ENCODE measurements at places on chromosomes 3 and 15. TPM values are rescaled to one million over a fixed set of nuclear protein-coding genes. Genes with fewer than 3 reads are reported as not detected.

Gene HEG1
- total RNA-seq, result 32.7 TPM

DNA sequence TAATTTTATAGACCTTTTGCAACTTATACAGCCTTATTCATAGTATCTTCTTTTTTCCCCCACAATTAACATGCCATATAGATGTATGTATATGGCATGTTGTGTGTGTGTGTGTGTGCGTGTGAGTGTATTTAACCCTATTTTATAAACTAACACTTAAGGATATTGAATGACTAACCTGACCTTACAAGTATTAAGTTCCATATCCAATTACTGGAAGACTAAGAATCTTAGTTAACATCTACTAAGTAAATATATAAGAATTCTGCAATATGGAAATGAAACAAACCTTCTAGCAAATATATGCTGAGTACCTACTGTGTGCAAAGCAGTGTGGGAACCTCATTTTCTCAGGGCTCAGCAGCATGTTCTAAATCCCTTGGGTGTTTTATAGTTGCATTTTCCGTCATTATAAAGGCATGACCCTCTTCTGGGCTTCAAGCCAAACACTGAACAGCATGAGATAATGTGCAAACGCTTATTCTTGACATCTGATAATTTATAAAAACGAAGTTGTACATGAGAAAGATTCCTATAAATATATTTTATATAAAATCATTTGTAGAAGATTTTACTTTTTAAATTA, 105.5 kb downstream of the NLGN1 start:
- peaks cover 7% of the 10 kb centered on the region for H3K4me1 ChIP-seq
- H3K27me3 ChIP-seq, result no peaks in the 10 kb centered on the region
- H3K36me3 ChIP-seq, result no peaks in the 10 kb centered on the region
- H3K27ac ChIP-seq, result no peak overlapping the region
- DNase-seq, result no peak

Gene TMCO5A
- total RNA-seq, result not detected

DNA sequence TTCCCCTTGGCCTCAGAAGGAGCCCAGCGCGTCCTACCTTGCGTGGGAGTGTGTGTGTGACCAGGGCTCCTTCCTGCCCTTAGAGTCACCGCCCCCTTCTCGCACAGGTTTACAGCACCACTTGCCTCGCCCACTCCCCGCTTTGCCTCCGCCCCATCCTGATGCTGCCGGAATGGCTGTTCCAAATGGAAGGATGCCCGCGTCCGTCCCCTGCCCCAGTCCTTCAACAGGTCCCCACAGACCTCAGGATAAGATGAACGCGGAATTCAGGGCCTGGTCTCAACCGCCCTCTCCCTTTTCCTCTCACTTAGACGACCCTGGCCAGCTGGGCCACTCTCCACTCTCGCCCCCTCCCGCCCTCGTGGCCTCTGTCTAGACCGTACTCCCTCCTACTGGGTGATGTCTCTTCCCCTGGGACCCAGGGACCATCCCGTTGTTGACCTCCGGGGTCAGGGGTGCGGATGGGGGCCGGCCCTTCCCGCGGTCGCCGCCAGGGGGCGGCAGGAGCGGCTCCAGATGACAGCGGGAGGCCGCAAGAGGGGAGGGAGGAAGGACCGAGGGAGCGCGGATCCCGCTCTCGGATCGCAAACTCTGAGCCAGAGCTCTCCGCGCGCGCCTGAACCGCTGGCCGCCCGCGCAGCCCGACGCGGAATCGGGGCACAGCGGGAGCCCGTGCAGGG, at the start of gene THSD4:
Gene THSD4, plus strand, starts transcription at position 585 of the 680 bp plus-strand sequence.
- peak within 1 kb of the TSS; percentile 83 for H3K4me3 ChIP-seq
- no peaks in the 10 kb centered on the region for H3K36me3 ChIP-seq
- DNase-seq, result peak; percentile 91
- H3K27me3 ChIP-seq, result peaks cover 6% of the 10 kb centered on the region

- no peaks in the 10 kb centered on the region for H3K27me3 ChIP-seq
- no peak overlapping the region for H3K27ac ChIP-seq
- no peaks in the 10 kb centered on the region for H3K4me1 ChIP-seq
Measured at GRCh38 chr3:45100981-45101407, 45.2 kb downstream of the CDCP1 start.

- no peak overlapping the region for H3K27ac ChIP-seq
- no peak overlapping the region for H3K4me3 ChIP-seq
- no peak for DNase-seq
- peaks cover 8% of the 10 kb centered on the region for H3K4me1 ChIP-seq
- H3K27me3 ChIP-seq, result no peaks in the 10 kb centered on the region
- no peaks in the 10 kb centered on the region for H3K36me3 ChIP-seq
Measured at GRCh38 chr3:107271787-107272387, 105.4 kb upstream of the CCDC54 start.

Measured in glutamatergic neuron (in vitro differentiated cells).